T-cell (primary cell): ENCODE measurements at places on chromosomes 5 and 9. TPM values are rescaled to one million over a fixed set of nuclear protein-coding genes. Genes with fewer than 3 reads are reported as not detected.

GRCh38 chr9:82970359-82970758 lies 92.6 kb downstream of the RASEF start:
- DNase-seq, result no peak
- H3K4me1 ChIP-seq, result no peaks in the 10 kb centered on the region
- no peaks in the 10 kb centered on the region for H3K27me3 ChIP-seq
- no peaks in the 10 kb centered on the region for H3K36me3 ChIP-seq
- no peak overlapping the region for H3K4me3 ChIP-seq

DNA sequence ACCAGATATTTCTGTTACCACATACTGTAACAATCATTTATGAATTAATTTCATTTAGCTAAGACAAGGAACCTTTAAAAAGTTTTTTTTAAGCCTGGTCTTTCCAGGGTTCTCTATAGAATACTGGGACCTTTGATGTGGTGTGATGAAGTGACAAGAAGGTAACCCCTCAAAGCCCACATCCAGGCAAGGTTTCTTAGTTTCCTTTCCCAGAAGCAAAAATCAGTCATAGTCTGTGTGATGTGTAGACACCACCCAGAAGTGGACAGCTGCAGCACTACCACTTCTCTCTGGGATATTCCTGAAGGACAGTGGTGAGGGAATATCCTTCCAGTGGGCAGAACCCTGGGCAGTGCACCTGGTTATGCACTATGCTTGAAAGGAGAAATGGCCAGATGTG lies 115.6 kb downstream of the TTC39B start:
- peaks cover 2% of the 10 kb centered on the region for H3K4me1 ChIP-seq
- DNase-seq, result no peak
- no peak overlapping the region for H3K27ac ChIP-seq
- no peaks in the 10 kb centered on the region for H3K36me3 ChIP-seq

DNA sequence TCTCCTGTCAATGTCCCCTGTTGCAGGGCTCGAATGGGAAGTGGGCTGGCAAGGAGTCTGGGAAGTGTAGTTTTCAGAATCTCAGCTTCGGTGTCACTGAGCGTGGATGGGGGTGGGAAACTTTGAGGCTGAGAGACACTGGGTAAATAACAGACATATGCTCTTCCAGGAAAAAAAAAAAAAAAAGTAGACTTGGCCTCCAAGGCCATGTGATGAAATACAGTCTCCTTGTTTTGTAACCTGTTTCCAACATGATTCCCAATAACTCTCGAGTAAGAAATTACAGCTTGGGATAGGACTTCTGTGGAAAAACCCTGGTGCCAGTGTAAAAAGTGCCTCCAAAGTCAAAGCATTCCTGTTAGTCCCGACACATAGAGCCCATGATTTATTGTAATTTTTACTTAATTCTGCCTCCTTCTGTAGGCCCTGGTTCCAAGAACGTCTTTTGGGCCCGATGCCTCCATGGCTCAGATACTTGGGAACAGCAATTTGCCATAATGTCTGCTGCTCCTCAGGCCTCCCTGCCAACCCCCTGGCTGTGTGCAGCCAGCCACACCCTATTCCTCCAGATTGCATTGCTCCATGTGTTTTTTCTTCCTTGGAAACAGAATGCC lies 119.5 kb upstream of the TNC start:
- H3K36me3 ChIP-seq, result no peaks in the 10 kb centered on the region
- no peaks in the 10 kb centered on the region for H3K27me3 ChIP-seq
- no peaks in the 10 kb centered on the region for H3K4me1 ChIP-seq
- no peak for DNase-seq
- no peak overlapping the region for H3K4me3 ChIP-seq
- H3K27ac ChIP-seq, result no peak overlapping the region

- peaks cover 2% of the 10 kb centered on the region for H3K27me3 ChIP-seq
- no peak overlapping the region for H3K27ac ChIP-seq
- no peaks in the 10 kb centered on the region for H3K36me3 ChIP-seq
- no peak overlapping the region for H3K4me3 ChIP-seq
Measured at GRCh38 chr9:84677080-84677479, 7.6 kb downstream of the NTRK2 start.

GRCh38 chr9:85079349-85079748 lies 409.8 kb downstream of the NTRK2 start:
- no peak overlapping the region for H3K27ac ChIP-seq
- no peak overlapping the region for H3K4me3 ChIP-seq
- H3K36me3 ChIP-seq, result no peaks in the 10 kb centered on the region
- DNase-seq, result no peak

- no peaks in the 10 kb centered on the region for H3K36me3 ChIP-seq
- H3K4me1 ChIP-seq, result no peaks in the 10 kb centered on the region
- H3K27ac ChIP-seq, result no peak overlapping the region
Measured at GRCh38 chr5:24539613-24540012, 105.2 kb downstream of the CDH10 start.

- no peak overlapping the region for H3K4me3 ChIP-seq
- no peak overlapping the region for H3K27ac ChIP-seq
- no peak for DNase-seq
- H3K27me3 ChIP-seq, result no peaks in the 10 kb centered on the region
- no peaks in the 10 kb centered on the region for H3K4me1 ChIP-seq
Measured at GRCh38 chr9:107905308-107906020, 415.9 kb upstream of the KLF4 start.

The PRLR gene
- 0.23 TPM for total RNA-seq

The HAND1 gene
- total RNA-seq, result not detected
